Left lobe of liver (tissue), 2 donors: ENCODE measurements at places on chromosomes 11 and 22.

DNA sequence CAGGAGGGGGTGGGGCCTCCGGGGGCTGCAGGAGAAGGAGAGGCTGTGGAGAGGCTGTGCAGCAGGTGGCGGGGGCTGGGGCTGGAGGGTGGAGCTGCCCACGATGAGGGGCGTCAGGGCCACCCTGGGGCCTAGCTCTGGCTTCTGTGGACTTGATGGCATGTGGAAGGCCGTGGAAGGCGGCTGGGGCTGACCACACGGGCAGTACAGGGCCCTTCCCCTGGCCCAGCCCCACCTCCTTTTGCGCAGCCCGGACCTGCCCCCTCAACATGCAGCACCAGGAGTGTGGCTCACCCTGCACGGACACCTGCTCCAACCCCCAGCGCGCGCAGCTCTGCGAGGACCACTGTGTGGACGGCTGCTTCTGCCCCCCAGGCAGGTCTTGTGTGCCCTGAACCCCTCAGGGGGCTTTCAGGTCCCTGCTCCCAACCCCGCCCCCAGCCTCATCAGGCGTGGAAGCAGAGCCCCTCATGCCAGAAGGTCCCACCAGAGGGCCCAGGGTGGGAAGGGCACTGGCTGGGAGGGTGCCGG is 6.1 kb downstream of the MUC5B start:
- no peak for DNase-seq

DNA sequence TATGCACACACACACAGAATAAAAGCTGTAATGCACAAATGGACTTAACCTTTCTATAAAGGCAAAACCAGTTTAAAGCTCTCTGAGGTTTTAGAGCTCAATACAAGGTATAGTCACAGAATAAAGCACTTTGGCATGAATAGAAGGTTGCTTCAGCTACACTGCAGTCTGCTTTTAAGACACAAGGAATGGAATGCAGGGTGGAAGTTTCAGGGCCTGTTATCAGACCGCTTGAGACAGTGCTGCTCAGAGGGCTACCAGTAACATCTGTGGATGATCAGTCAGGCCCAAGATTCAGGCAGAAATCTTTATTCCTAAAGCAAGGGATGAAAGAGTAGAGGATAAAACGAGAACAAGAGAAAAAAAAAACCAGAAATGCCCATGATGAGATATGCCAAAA is 46.7 kb downstream of the CD44 start:
- no peak for DNase-seq

- DNase-seq: no peak
Measured at GRCh38 chr11:1925373-1926155, 6.1 kb downstream of the TNNT3 start.

GRCh38 chr22:49866134-49866533 is 12.5 kb downstream of the ZBED4 start:
- DNase-seq: no peak

GRCh38 chr11:125331357-125332035 is 164.6 kb downstream of the FEZ1 start:
- DNase-seq: no peak
